Activated T-helper 2 cell treated with anti-CD3 and anti-CD28 coated beads, Interferon-gamma antibody, Interleukin-2, Interleukin-4, amounts not matched to agents 10 μg/mL and 5 μg/mL and 100 μg/mL, durations not matched to agents 14 hours and 24 hours and 36 hours (primary cell): ENCODE measurements at places on chromosomes 5 and 9. TPM values are rescaled to one million over a fixed set of nuclear protein-coding genes. Genes with fewer than 3 reads are reported as not detected.

The TEX48 gene
- 0.41 and 0.68 TPM in 2 replicates for total RNA-seq

The SPATA31D4 gene
- total RNA-seq = not detected in 2 replicates

The GRIA1 gene
- total RNA-seq = not detected in 2 replicates

The C5orf58 gene
- not detected in 2 replicates for total RNA-seq

The ADGRV1 gene
- 12.4 TPM in 2 replicates for total RNA-seq

The BARHL1 gene
- total RNA-seq = not detected in 2 replicates

The PCSK1 gene
- total RNA-seq = not detected in 2 replicates

The GLRA1 gene
- not detected in 2 replicates for total RNA-seq

The DND1 gene
- total RNA-seq = 3.2 and 3.5 TPM in 2 replicates

The SLC27A4 gene
- total RNA-seq = 30.5 and 32.0 TPM in 2 replicates

The RANBP3L gene
- total RNA-seq = not detected in 2 replicates
